T follicular helper cell (primary cell): ENCODE measurements at places on chromosomes 16 and 17.

DNA sequence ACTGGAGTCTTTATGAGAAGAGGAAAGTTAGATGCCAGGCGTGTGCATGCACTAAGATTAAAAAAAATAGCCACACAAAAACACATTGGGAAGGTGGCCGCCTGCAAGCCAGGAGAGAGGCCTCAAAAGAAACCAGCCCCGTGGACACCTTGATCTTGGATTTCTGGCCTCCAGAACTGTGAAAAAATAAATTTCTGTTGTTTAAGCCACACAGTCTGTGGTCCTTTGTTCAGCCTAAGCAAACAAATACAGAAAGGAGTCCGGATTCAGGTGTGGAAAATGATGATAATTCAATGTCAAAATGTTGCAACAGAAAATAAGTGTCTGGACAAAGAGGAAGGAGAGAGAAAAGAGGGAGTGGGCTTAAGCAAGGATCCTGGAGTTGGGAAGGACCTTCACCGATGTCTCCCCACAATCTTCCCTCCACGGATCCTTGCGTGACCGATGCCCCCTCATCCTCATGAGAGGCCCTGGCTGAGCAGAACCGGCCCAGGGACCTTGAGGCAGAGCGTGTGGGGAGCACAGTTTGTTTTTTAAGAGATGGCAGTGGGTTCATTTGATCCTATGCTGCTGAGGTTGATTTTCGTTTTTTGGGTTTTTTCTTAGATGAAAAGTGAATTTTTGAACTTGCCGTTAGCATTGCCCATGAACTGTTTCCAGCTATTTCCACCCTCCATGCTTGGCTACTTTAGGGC, 133.2 kb downstream of the IRX3 start:
- no peak for DNase-seq

- no peak for DNase-seq
Measured at GRCh38 chr17:6681671-6682070, 30.1 kb downstream of the C17orf100 start.

- DNase-seq = no peak
Measured at GRCh38 chr16:47504599-47504998, 43.5 kb downstream of the PHKB start.

- DNase-seq = no peak
Measured at GRCh38 chr16:17387256-17387655, 83.5 kb downstream of the XYLT1 start.

DNA sequence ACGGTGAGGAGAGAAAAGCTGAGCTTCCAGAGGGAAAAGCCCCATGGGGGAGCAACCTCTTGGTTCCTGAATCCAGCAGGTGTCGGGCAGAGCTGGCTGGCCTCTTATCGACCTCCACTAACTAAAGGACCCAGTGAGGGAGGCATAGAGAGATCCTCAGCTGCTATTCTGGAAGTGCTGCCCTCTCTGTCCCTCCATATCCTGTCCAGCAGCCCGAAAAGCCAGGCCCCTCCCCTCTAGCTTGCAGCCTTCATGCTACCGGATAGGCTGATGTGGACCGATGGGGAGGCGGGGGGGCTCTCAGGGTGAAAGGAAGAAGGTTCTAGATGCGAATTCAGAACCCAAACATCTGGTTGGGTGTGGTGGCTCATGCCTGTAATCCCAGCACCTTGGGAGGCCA, 24.9 kb downstream of the MXRA7 start:
- DNase-seq = no peak

- no peak for DNase-seq
Measured at GRCh38 chr17:47708864-47709541, 15.0 kb downstream of the TBKBP1 start.

DNA sequence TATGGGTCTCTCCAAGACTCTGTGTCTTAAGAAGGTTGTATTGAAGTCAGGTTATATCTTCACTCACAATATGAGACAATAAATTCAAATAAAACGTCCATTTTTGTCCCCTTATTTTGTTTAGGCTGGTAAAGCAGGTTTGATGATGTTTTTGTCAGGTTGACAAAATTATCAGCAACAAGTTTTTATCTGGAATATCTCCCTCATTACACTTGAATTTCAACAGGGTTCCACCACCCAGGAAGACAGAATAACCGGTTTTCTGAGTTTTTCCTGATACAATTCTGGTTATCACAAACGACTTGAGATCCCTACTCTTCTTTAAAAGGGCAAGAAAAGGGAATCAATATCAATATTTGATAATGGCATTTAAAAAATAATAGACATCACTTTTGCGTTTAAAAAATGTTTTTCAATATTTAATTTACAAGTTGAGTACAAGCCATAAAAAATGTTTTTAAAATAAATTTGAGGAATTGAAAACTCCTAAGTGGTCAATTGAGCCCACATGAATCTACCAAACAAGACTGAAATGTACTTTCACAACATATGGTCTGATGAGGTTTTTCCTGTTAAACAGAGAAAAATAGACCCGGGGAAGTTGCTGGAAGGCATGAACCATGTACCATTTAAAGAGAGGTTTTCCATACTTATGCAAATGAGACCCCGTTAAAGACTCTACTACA, 1.4 kb upstream of the ATP6V0A1 start:
- no peak for DNase-seq

GRCh38 chr17:81254955-81255717, 16.0 kb downstream of the NDUFAF8 start:
- no peak for DNase-seq

DNA sequence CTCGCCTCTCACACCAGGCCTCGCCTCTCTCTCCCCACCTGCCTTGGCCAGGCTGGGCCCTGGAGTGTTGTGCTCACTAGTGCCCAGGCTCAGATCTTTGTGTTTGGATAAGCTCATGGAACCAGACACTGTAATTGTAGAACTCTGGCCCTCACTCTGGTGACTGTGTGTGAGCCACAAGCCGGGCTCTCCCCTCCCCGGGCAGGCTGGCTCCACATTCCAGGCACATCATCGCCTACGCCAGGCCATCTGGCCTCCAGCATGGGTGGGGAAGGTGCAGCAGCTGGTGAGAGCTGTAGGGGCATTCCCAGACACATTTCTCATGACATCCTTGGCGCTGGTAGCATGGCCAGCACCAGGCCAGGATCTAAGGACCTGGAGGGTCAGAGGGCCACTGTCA, 202.3 kb downstream of the RAB11FIP4 start:
- no peak for DNase-seq

GRCh38 chr17:76176701-76177574, 35.9 kb upstream of the FOXJ1 start:
- no peak for DNase-seq

GRCh38 chr17:56432443-56432842, 161.1 kb upstream of the NOG start:
- DNase-seq = no peak

DNA sequence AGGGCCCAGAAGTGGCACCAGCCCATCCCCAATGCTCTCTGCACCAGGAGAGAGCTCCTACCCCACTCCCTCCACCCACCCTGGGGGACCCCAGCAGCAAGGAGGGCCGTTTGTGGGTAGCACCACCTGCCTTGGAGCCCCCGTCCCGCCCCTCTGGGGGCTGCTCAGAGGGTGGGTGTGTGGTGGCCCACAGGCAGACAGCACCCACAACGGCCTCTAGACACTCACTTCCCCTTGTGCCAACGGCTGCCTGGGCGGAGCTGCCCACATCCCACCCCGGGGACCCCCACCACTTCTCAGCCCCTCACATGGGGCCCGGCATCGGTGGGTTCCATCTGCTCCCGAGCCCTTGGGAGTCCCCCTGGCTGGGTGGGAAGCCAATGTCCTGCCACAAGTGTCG, 33.3 kb downstream of the BAHCC1 start:
- no peak for DNase-seq

GRCh38 chr17:40325156-40326013, 16.4 kb downstream of the RARA start:
- no peak for DNase-seq

DNA sequence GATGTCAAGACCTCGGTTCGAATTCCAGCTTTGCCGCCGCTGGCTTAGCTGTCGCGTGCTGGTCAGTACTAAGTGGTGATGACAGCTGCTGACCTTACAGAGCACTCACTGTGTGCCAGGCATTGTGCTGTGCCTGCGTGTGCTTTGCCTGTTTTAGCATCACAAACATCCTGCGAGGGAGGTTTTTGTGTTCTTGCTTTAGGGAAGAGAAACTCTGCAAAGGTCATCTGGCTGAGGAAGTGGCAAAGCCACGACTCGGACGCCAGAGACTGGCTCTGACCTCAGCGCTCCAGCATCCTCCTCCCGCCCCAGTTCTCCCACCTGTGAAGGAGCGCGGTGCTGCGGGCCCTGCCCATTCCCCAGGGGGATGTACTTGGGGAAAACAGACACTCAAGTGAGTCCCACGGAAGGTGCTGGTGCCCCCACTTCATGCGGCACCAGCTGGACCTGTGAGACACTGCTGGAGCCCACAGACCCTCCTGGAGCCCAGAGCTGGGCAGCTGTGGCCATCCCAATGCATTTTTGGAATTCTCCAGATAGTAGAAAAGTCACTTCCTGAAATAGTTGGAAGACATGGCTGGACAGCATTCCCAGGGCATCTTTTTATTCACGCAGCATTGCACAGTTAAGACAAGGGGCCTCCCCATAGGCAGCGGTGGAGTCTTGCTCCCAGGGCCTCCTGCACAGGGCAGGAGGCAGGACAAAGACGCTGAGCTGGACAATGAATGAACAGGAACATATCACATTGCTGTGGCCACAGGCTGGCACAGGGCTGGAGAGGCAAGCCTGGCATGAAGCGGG, 20.0 kb upstream of the HERPUD1 start:
- no peak for DNase-seq
